ENCODE measurements at places on chromosomes 6 and 20. TPM values are rescaled to one million over a fixed set of nuclear protein-coding genes. Genes with fewer than 3 reads are reported as not detected.
A peak's percentile ranks its signal among the peaks of the same experiment; 100 is the strongest.

Gene CGAS
- 5.0 TPM for total RNA-seq

Gene CST5
- total RNA-seq = not detected

Gene DNPH1
- 52.5 TPM for total RNA-seq

Gene DEFB124
- not detected for total RNA-seq

Gene TCP11
- total RNA-seq = 0.51 TPM

Gene OR12D3
- not detected for total RNA-seq

Gene RRAGD
- total RNA-seq = 1.8 TPM

Gene NNAT
- total RNA-seq = 0.83 TPM

Gene MYB
- total RNA-seq = under 0.01 TPM

Gene PSMB9
- total RNA-seq = 54.7 TPM

Gene TMEM63B
- total RNA-seq = 42.1 TPM

- H3K27ac ChIP-seq = no peak overlapping the region
- H3K36me3 ChIP-seq = no peaks in the 10 kb centered on the region
- H3K27me3 ChIP-seq = no peaks in the 10 kb centered on the region
- H3K4me3 ChIP-seq = no peak overlapping the region
- DNase-seq = no peak
Observed at GRCh38 chr6:40889137-40889832, 149.7 kb downstream of the UNC5CL start.

DNA sequence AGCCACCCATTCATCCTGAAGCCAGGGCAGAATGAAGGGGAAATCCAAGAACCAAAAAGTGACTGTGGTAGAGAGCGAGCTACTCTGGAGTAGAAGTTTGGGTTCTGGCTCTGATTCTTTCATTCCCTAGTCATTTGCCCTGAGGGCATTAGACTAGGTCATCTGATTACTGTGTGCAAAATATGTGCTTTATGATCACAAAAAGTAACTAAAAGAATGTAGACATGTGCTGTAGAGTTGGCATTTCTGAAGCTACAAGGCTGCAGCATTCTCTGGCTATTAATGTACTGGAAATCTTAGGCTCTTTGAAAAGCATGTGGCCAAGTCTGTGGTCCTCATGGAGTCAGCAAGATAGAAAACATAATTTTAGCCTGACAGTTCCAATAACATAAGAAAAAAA, 94.2 kb downstream of the TBC1D7 start:
- H3K36me3 ChIP-seq = no peaks in the 10 kb centered on the region
- DNase-seq = no peak
- H3K27me3 ChIP-seq = no peaks in the 10 kb centered on the region
- H3K27ac ChIP-seq = no peak overlapping the region

GRCh38 chr20:41335591-41335990, 5.0 kb upstream of the LPIN3 start:
- no peak overlapping the region for H3K4me3 ChIP-seq
- no peaks in the 10 kb centered on the region for H3K36me3 ChIP-seq
- peaks cover 5% of the 10 kb centered on the region for H3K4me1 ChIP-seq
- no peaks in the 10 kb centered on the region for H3K27me3 ChIP-seq
- H3K27ac ChIP-seq = no peak overlapping the region
- no peak for DNase-seq

GRCh38 chr20:63556873-63557478, 3.0 kb downstream of the FNDC11 start:
- peaks cover 10% of the 10 kb centered on the region for H3K36me3 ChIP-seq
- no peak overlapping the region for H3K27ac ChIP-seq
- no peaks in the 10 kb centered on the region for H3K27me3 ChIP-seq
- no peaks in the 10 kb centered on the region for H3K4me1 ChIP-seq
- DNase-seq = no peak

DNA sequence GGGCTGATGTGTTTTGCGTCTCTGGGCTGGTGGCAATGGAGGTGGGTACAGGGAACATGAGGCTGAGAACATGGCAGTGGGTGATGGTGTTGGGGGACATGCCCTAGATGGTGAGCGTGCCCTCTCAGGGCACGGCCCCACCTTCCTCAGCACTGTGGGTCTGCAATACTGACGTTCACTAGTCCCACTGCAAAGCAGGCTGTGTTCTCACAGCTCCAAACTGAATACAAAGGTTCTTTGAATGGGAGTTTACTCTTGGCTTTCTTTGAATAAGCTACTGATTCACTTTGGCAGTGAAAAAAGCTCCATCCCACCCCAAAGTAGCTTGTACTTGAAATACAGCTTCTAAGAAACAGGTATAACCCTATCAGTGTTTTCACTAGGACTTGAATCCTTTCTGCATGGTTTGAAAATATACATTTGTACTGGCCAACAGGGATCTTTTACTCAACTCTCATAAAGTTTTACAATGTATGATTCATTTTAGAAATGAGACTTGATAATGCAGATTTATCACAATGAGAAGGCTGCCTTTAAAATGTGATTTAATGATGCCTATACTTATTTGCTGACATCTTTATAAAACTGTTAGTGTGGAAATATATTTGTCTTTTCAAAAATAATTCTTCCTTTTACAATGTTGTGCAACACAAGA, 400.7 kb downstream of the ZFAND3 start:
- no peaks in the 10 kb centered on the region for H3K27me3 ChIP-seq
- H3K4me1 ChIP-seq = no peaks in the 10 kb centered on the region
- no peak overlapping the region for H3K27ac ChIP-seq
- H3K4me3 ChIP-seq = no peak overlapping the region

DNA sequence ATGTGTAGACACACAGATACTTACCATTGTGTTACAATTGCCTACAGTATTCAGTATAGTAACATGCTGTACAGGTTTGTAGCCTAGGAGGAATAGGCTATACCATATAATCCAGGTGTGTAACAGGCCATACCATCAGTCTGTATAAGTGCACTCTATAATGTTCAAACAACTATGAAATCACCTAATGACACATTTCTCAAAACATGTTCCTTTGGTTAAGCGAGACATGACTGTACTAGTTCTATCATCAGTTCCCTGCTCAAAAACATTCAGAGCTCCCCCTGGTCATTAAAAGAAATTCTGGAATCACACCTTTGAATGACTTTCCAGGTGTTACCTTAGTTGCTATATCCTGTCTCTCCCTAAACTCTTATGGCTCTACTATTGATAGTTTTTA, 70.4 kb upstream of the SLC2A12 start:
- H3K4me1 ChIP-seq = no peaks in the 10 kb centered on the region
- no peak for DNase-seq
- no peak overlapping the region for H3K27ac ChIP-seq
- no peaks in the 10 kb centered on the region for H3K36me3 ChIP-seq
- no peak overlapping the region for H3K4me3 ChIP-seq
- no peaks in the 10 kb centered on the region for H3K27me3 ChIP-seq

- no peaks in the 10 kb centered on the region for H3K27me3 ChIP-seq
- DNase-seq = peak; percentile 46
- H3K36me3 ChIP-seq = no peaks in the 10 kb centered on the region
- H3K4me1 ChIP-seq = no peaks in the 10 kb centered on the region
Observed at GRCh38 chr6:137967689-137968454, 100.8 kb downstream of the TNFAIP3 start.

DNA sequence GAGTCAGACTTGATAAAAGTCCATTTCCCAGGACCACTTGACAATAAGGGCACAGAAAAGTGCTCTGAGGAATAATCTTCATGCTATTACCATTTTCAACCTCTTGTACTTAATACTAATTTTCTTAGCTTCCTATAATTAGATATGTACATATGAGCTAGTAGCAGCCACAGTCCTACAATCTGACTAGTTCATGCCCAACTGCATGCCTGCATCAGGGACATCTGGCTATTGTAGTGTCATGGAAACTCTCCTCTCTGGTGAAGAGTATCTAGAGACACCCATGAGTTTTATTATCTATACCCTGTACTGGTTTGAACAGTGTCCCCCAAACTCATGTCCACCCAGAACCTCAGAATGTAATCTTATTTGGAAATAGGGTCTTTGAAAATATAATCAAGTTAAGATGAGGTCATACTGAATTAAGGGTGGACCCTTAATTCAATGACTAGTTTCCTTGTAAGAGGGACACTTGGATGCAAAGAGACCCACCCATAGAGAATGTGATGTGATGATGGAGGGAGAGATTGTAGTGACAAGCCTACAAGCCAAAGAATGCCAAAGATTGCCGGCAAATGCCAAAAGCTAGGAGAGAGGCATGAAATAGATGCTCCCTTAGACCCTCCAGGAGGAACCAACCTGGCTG, 13.9 kb upstream of the TRIM39 start:
- no peak for DNase-seq
- H3K27me3 ChIP-seq = no peaks in the 10 kb centered on the region
- no peak overlapping the region for H3K4me3 ChIP-seq
- no peaks in the 10 kb centered on the region for H3K4me1 ChIP-seq

GRCh38 chr20:43305749-43306148, 116.0 kb upstream of the PTPRT start:
- no peaks in the 10 kb centered on the region for H3K36me3 ChIP-seq
- H3K27me3 ChIP-seq = no peaks in the 10 kb centered on the region
- H3K27ac ChIP-seq = no peak overlapping the region
- H3K4me1 ChIP-seq = no peaks in the 10 kb centered on the region
- H3K4me3 ChIP-seq = no peak overlapping the region

GRCh38 chr6:25413207-25413905, 134.2 kb downstream of the CARMIL1 start:
- no peaks in the 10 kb centered on the region for H3K27me3 ChIP-seq
- H3K4me3 ChIP-seq = no peak overlapping the region
- no peaks in the 10 kb centered on the region for H3K4me1 ChIP-seq

- no peak overlapping the region for H3K4me3 ChIP-seq
- H3K27me3 ChIP-seq = no peaks in the 10 kb centered on the region
- no peak for DNase-seq
- H3K36me3 ChIP-seq = no peaks in the 10 kb centered on the region
- no peak overlapping the region for H3K27ac ChIP-seq
Observed at GRCh38 chr20:48639899-48640298, 187.9 kb downstream of the PREX1 start.

DNA sequence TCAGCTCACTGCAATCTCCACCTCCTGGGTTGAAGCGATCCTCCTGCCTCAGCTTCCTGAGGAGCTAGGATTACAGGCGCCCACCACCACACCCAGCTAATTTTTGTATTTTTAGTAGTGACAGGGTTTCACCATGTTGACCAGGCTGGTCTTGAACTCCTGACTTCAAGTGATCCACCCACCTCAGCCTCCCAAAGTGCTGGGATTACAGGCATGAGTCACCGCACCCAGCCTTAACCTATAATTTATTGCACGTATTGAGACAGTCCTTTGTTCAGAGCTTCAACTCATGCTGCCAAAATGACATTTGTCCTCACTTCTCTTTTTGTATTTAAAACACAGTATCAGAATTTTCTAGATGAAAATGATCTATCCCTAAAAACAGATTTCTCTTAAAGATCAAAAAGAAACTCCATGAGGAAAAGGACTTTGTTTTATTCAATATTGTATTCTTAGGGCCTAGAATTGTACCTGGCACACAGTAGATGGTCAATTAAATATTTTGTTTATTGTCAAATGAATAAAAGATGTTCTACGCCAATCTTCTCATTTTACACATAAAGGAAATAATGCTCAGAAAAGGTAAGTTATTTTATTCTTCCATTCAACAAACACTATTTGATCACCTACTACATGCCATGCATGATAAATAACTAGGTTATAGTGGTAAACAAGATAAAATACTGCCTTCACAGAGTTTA, 10.8 kb downstream of the SERAC1 start:
- H3K4me3 ChIP-seq = no peak overlapping the region
- H3K4me1 ChIP-seq = peaks cover 10% of the 10 kb centered on the region
- DNase-seq = no peak
- peaks cover 2% of the 10 kb centered on the region for H3K36me3 ChIP-seq

GRCh38 chr6:147508042-147508865, at the start of gene SAMD5:
Gene SAMD5, plus strand, starts transcription at chr6:147508690. Its CDS starts 239 bp downstream, at chr6:147508929.
- peaks cover 2% of the 10 kb centered on the region for H3K27me3 ChIP-seq
- peak within 1 kb of the TSS; percentile 85 for H3K4me3 ChIP-seq
- DNase-seq = peak; percentile 72
- H3K4me1 ChIP-seq = peaks cover 7% of the 10 kb centered on the region
- H3K27ac ChIP-seq = peak within 1 kb of the TSS; percentile 23
- no peaks in the 10 kb centered on the region for H3K36me3 ChIP-seq

GRCh38 chr6:169252505-169253189, 999 bp downstream of the THBS2 start:
- H3K4me1 ChIP-seq = peaks cover 6% of the 10 kb centered on the region
- H3K27ac ChIP-seq = peak overlapping the region; percentile 50

- H3K27ac ChIP-seq = no peak overlapping the region
- no peaks in the 10 kb centered on the region for H3K4me1 ChIP-seq
- DNase-seq = no peak
- no peak overlapping the region for H3K4me3 ChIP-seq
Observed at GRCh38 chr20:437787-438486, 24.4 kb downstream of the TBC1D20 start.

- no peaks in the 10 kb centered on the region for H3K4me1 ChIP-seq
- H3K4me3 ChIP-seq = no peak overlapping the region
- no peak for DNase-seq
- H3K27ac ChIP-seq = no peak overlapping the region
Observed at GRCh38 chr6:161057103-161058091, 65.8 kb downstream of the MAP3K4 start.

GRCh38 chr6:117553142-117553541, 49.2 kb downstream of the GOPC start:
- no peak for DNase-seq
- no peak overlapping the region for H3K27ac ChIP-seq
- H3K4me3 ChIP-seq = no peak overlapping the region
- peaks cover 5% of the 10 kb centered on the region for H3K4me1 ChIP-seq
- no peaks in the 10 kb centered on the region for H3K36me3 ChIP-seq

DNA sequence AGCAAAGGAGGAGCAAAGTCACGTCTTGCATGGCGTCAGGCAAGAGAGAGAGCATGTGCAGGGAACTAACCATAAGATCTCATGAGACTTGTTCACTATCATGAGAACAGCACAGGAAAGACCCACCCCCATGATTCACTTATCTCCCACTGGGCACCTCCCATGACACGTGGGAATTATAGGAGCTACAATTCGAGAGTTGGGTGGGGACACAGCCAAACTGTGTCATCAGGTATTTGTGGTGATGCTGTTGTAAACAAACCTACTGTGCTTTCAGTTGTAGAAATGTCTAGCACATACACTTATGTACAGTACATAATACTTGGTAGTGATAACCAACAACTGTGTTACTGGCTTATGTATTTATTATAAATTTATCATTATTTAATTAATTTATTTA, 128.3 kb downstream of the UTRN start:
- peaks cover 19% of the 10 kb centered on the region for H3K4me1 ChIP-seq
- H3K4me3 ChIP-seq = no peak overlapping the region
- no peak overlapping the region for H3K27ac ChIP-seq
- no peaks in the 10 kb centered on the region for H3K27me3 ChIP-seq
- DNase-seq = peak; percentile 36
- H3K36me3 ChIP-seq = no peaks in the 10 kb centered on the region

- H3K4me3 ChIP-seq = no peak overlapping the region
- H3K27me3 ChIP-seq = no peaks in the 10 kb centered on the region
- DNase-seq = no peak
- H3K36me3 ChIP-seq = no peaks in the 10 kb centered on the region
- peaks cover 2% of the 10 kb centered on the region for H3K4me1 ChIP-seq
Observed at GRCh38 chr20:3162080-3162611, 2.5 kb upstream of the FASTKD5 start.

GRCh38 chr6:127484212-127484863, 25.1 kb upstream of the KIAA0408 start:
- peaks cover 3% of the 10 kb centered on the region for H3K4me1 ChIP-seq
- no peak overlapping the region for H3K27ac ChIP-seq
- peak overlapping the region; percentile 27 for H3K4me3 ChIP-seq
- H3K27me3 ChIP-seq = no peaks in the 10 kb centered on the region
